ENCODE measurements at places on chromosomes 2 and 18.

DNA sequence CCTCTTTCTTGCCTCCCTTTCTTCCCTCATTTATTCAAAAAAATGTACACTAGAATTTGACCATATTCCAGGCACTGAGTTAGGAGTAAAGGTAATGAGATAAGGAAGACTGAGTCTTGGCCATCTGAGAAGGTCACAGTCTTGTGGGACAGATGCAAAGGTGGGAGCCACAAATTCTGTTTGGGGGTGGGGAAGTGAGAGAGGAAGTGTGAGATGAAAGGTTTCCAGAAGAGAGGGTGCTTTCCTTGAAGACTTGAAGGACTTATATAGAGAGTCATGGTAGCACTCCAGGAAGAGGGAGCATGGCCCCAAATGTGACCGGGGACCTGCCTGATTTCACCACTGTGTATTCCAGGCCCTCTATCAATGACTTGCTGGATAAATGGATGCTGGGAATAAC lies 320.6 kb downstream of the LPIN1 start:
- DNase-seq = no peak

DNA sequence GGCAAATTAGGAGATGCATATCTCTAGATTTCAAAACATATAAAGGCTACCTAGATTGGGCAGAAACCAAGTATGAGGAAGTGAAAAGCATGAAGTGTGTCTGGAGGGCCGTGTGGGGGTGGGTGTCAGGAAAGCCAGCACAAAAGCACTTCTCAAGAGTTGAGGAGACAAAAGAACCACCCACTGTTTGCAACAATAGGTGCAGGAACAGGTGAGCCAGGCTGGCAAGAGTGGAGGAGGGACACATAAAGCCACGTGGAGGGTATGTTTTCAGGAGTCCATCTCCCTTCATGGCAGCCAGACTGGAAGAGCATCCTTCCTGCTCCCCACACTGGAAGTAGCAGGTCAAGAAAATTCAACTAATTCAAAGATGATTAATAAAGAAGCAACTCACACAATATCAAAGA lies 96.4 kb downstream of the CERS6 start:
- no peak for DNase-seq

- no peak for DNase-seq
These were observed 7.1 kb downstream of the NEURL3 start for GRCh38 chr2:96498021-96498431.

- DNase-seq = no peak
These were observed 5.8 kb upstream of the MAPRE3 start for GRCh38 chr2:26964446-26965130.

DNA sequence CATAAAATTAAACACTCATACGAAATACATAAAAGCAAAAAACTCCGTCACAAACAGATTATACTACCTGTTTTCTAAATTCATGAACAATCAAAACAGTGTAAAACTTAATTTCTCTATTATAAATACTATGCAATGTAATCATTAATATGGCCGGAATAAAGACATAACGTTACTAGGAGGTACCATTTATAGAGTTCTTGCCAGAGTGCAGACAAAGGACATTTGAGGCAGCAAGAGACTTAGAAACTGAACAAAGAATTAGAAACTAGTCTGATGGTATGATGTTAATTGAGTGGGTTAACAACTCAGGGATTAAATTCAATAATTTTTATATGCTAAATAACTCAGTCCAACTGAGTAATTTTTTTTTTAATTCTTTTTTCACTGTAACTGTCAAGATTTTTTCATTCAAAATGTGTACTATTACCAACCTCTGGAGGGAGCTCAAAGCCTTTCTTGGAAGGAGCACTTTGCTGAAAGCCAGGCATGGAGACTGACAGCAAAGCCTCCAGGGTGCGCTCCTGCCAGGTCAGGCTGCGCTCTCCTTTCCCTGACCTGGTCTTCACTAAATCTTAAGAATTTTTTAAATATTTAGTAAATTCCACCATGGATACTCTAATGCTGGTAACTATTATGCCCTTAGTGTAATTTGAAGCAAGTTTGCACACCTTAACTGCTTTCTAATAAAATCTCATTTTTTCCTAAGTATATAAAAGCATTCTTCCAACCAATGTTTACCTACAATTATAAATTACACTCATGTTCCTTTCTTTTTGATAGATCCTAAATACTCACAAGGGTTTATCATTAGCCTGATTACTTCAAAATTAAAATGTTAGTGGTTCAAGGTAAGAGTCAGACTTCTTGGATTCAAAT lies 34.1 kb downstream of the WDR35 start:
- no peak for DNase-seq

- DNase-seq = no peak
These were observed 92.9 kb downstream of the MAP4K4 start for GRCh38 chr2:101790416-101790815.

GRCh38 chr18:45104049-45104395 lies 423.3 kb downstream of the SETBP1 start:
- DNase-seq = no peak

DNA sequence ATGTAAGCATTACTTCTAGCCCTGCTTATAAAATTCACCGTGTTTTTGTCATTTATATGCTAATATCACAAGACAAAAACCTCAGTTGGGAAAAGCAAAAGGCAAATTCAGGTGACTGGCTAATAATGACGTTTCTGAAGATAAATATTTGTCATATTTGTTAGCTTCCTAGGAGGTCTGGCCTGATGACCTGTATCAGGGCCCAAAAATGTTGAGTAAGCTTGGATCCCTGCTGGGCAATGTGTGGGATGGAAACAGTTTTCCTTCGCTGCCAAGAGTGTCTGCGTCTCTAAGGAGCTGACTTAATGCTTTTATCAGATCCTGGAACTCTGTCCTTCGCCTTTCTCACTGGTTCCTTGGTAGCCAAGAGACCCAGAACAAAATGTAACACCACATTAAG lies 230.1 kb upstream of the PXDN start:
- DNase-seq = no peak

DNA sequence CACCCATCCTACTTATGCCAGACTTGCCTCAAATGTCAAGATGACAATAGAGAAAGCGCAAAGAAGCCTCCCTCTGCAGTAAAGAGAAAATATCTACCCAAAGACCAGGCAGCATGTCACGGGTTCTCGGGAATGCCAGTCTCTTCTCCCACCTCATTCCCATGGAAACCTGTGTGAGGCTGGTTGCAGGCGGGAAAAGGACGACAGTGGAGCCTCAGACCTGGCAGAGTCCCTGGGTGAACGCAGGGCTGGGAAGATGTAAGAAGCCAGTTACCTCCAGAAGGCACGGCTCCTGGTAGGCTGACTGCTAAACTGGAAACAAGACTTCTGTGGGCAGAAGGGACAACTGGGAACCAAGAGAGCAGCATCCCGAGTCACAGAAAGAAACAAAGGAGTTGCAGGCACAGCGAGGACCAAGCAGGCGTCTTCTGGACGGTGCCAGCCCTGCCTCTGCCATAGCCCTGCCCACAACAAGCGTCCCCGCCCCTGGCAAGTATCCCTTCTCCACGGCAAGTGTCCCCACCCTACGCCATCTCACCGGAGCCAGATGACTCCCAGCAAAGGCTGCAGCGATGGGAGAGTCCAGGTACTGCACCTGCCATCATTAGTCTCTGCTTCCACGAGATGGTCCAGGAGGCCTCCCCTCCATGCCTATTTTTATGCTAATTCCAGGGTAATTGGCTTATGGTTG lies 440.8 kb upstream of the MYT1L start:
- DNase-seq = no peak

GRCh38 chr2:163849756-163850435 lies 114.1 kb upstream of the FIGN start:
- no peak for DNase-seq

GRCh38 chr2:98484121-98484557 lies 39.5 kb downstream of the INPP4A start:
- DNase-seq = no peak

GRCh38 chr2:135898234-135898786 lies 22.1 kb upstream of the MCM6 start:
- no peak for DNase-seq

DNA sequence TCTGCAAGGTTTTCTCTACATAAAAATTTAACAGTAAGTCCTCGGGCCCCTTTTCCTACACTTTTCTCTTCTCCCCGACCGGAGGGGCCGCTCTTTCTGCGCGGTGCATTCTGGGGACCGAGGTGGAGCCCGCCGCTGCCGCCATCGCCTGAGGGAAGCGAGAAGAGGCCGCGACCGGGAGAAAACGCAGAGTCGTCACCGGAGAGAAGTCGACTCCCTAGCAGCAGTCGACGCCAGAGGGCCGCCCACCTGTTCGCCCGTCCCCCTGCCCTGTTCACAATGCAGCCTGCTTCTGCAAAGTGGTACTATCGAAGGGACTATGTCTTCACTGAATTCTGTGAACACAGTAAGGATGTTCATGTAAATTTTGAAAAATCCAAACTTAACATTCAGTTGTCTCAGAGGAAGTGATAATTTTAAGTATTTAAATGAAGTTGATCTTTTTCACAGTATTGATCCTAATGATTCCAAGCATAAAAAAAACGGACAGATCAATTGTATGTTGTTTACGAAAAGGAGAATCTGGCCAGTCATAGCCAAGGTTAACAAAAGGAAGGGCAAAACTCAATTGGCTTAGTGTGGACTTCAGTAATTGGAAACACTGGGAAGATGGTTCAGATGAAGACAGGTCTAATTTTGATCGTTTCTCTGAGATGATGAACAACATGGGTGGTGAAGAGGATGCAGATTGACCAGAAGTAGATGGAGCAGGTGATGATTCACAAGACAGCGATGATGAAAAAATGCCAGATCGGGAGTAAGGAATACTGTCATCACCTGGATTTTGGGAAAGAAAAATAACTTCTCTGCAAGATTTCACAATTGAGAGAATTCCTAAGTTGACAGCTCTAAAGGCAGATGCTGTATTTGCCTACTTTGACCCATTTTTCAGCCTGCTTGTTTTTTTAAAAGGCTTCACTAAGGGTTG lies 55.8 kb downstream of the ASXL2 start:
- DNase-seq = peak; percentile 49

DNA sequence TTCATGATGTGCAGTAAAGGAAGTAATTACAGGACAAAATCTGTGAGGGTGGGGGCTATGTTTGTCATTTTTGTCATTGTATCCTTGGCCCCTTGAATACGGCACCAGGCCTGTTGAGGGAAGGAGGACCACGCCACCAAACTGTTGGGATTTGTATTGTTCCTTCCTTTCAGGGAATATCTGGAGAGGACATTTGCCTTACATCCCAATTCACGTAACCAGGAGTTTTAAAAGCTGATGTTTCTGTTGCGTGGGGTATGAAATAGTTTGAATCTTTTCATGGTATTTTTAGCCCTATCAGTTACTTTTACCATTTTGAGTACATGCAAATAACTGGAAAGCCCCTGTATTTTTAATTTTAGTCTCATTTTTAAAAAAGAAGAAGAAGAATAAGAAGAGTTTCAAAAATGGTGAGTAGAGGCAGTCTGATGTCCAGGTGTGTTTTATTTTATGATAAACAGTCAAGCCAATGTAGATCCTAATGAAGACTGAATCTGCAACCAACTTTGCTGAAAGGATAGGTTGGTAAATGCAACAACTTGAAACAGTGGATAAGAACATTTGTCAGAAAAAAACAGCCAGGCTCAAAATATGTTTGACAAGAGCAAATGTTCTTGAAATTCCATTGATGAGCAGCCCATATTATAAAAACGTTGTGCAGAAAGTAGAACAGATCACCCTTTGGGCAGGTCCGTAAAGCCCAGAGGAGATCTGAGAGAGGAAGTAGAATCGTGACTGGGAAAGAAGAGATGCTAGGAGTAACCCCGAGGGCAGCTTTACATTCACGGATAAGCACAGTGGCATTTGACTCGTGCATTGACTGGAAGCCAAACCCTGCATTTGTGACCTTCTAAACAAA lies 54.5 kb downstream of the RASGRP3 start:
- no peak for DNase-seq

GRCh38 chr2:64234150-64234549 lies 89.9 kb upstream of the PELI1 start:
- DNase-seq = no peak

All from activated naive CD4-positive, alpha-beta T cell (primary cell).